Cardiac fibroblast (primary cell): ENCODE measurements at places on chromosomes 2 and 18.
A peak's percentile ranks its signal among the peaks of the same experiment; 100 is the strongest.

DNA sequence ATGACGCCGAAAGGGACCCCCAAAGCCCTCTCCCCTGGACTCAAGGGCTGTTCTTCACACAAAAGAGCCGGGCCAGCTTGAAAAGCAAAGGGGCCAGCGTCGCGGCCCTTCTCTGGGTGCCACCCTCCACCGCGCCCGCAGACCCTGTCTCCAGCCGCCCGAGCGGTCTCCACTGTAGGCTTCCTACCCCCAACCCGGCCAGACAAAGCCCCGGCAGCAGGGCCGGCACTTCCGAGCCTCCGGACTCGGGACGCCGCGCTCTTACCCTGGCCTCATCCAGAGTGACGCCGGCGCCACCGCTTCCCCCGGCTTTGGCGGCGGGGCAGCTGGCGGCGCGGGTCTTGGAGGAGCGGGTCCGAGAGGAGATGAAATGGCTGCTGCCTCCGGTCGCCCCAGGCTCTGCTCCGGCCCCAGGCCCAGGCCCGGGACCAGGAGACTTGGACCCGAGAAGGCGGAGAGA, 603 bp downstream of the ATAD2B start:
- DNase-seq, result peak; percentile 28

GRCh38 chr2:40128796-40129195, 323.1 kb downstream of the SLC8A1 start:
- no peak for DNase-seq

GRCh38 chr18:54023471-54023870, 201.0 kb downstream of the MBD2 start:
- peak; percentile 0 for DNase-seq

DNA sequence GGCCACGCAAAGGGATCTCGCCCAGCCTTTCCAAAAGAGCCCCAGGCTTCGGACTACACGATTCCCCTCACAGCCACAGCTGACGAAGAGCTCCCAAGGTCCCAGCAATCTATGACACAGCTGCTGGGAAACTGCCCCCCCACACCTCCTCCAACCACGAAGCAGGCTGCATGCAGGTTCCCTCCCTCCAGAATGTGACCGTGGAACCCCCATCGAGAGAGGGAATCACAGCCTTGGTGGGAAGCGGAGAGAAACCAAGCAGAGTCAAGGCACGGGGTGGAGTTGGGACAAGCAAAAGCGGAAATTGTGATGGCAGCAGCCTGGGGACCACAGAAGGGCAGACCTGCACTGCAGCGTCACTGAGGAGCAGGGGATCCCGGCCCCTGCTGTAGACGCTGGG, 50.3 kb downstream of the KCNF1 start:
- no peak for DNase-seq

DNA sequence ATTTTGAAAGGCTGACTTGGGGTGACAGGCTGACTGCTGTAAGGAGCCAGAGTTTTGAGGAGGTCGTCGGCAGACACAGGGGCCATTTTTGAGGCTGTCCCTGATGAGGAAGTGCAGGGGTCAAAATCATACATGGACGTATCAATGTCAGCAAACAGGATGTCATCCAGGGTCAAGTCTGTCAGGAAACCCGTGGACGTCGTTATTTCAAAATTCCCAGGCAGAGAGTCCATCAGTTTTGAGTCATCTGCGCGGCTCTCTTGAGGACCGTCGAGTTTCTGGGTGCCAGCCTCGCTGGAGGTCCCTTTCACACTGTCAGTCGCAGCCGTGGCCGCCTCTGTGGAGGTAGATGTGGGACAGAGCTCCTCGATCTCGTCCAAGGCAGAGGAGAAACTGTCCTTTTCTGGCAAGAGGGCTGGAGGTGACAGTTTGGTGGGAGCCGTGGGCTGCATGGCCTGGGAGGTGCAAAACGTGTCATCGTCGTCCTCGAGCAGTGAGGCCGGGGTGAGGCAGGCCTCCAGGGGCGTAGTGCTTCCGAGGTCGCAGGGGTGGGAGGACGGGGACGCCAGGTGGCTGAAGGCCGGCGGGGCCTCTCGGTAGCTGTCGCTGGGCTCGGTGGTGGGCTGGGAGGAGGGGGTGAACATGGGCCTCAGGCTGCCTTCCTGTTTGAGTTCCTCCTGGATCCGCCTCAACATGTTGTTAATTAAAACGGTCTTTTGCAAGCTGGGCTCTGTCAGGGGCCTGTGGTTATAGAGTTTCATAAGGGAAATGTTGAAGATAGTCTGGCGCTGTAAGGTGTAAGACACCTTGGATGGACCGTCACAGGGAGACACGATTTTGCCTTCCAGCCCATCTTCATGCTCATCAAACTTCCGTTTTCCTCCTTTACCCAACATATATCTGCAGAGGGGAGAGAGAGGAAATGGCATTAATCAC, 17.5 kb downstream of the SERTAD2 start:
- no peak for DNase-seq

GRCh38 chr2:26299471-26300101, 46.4 kb upstream of the SELENOI start:
- DNase-seq, result peak; percentile 79

DNA sequence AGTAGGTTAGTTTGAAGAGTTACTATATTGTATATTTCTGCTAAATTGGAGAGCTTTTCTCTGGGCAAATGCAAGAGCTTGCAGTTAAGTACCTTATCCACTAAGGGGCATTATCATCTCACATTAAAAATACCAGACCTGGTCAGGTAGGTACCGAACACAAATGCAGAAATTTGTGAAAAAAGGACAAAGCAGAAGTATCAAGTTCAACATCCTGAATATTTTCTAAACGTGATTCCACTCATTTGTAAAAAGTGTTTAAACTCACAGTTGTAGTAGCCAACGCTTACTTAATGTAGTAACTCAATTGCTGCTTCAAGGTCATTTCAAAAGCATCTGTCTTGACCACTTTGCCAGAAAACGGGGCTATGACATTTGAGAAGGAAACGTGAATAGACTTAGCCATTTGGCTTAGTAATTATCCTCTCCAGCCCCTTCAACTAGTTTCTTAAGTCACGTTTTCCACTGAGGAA, 52.1 kb downstream of the CYRIA start:
- DNase-seq, result peak; percentile 52

GRCh38 chr2:72367530-72368225, 220.0 kb upstream of the CYP26B1 start:
- DNase-seq, result peak; percentile 98

GRCh38 chr2:170030040-170030439, 147.9 kb upstream of the MYO3B start:
- peak; percentile 14 for DNase-seq

GRCh38 chr2:170191166-170191866, 13.4 kb downstream of the MYO3B start:
- DNase-seq, result no peak

GRCh38 chr2:241755166-241755565, 20.7 kb downstream of the D2HGDH start:
- DNase-seq, result no peak

- peak; percentile 19 for DNase-seq
Observed at GRCh38 chr2:10493634-10494281, 45.6 kb upstream of the ODC1 start.

- DNase-seq, result no peak
Observed at GRCh38 chr2:224801360-224801759, 85.2 kb upstream of the CCDC195 start.

- DNase-seq, result no peak
Observed at GRCh38 chr18:13254971-13255927, 36.7 kb downstream of the LDLRAD4 start.

- DNase-seq, result no peak
Observed at GRCh38 chr2:158695305-158695704, 99.8 kb upstream of the DAPL1 start.

GRCh38 chr18:48355276-48356115, 53.7 kb downstream of the ZBTB7C start:
- no peak for DNase-seq

DNA sequence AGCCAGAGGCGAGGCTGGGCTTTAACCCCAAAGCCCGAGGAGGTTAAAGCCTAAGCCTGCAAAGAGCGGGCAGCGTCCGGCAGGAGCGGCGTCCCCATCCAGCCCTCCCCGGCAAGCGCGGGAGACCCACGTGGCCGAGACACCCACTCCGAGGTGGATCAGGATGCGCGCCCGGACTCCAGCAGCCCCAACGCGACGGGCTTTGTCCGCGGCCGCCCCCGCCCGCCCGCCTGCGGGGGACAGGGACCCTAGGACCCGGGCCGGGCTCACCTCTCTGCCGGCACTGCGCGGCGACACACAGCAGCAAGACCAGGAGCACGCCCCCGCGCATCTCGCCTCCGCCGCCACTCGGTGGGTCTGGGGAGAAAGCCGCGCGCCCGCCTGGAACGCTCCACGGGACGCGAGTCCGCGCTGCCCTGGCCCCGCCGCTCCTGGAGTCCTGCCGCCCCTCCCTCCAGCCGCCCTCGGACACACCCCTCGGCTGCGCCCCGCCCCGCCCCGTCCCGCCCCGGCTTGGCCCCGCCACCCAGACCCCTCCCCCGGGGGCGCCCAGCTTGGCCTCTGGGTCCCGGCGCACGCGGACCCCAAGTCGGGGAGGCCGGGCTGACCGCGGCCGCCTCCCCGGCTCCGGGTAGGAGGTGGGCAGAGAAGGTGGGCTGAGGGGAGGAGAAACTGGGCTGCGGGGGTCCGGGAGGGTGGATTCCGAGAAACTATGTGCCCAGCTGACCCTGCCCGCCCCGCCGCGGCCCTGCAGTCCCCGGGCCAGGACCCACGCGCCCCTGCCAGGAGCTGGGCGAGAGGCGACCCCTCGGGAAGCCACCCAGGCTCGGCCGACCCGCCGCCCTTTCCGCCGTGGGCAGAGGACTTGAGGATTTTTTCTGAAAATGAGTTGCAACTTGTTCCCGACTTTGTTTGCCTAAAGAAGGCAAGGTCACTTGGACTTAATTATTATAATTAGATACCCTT, at the start of gene LAMA1:
Gene LAMA1, minus strand, starts transcription at position 408 of the 966 bp plus-strand sequence. Its CDS starts 77 bp downstream, at position 331.
- peak; percentile 51 for DNase-seq

DNA sequence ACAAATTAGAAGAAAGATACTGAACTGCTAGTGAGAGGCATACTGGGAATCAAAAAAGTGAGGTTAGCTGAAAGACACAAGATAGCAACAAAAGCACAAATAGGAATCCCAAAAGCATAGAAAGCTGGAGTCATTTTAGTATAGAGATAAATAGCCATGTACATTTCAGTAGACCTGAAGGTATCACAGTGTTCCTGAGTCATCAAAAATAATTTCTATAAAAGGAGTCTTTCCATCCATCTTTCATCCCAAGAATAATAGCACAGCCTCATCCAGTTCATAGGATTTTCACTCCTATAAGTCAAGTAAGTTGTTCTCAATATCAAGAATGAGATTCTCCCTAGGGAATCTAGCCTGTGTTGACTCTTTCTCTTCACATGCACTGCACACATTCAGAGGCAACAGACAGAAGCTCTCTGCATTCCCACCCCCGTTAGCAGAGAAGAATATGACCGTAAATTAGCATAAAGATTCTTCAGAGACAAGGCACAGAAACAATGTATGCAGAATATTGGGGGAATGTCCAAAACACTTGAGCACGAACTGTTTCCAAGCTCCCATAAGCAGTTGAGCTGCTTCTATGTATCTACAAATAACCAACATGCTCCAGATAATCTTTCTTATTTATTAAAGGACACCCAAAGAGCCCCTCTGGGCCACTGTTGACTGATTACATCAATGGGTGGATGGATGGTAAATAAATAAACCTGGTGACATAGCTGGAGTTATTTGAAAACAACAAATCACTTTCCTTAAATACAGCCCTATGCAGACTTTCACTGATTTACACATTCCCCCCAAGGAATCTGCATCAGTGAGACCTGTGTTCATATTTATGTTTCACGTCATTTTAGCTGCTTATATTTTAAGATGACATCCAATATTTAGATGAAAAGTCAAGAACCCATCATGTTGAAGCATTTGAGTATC, 174.5 kb upstream of the PKDCC start:
- DNase-seq, result no peak

GRCh38 chr18:55455938-55456337, 132.1 kb downstream of the TCF4 start:
- no peak for DNase-seq

GRCh38 chr2:241863536-241863954, 4.9 kb upstream of the PDCD1 start:
- peak; percentile 41 for DNase-seq

- DNase-seq, result no peak
Observed at GRCh38 chr2:10229462-10230099, 73.1 kb upstream of the HPCAL1 start.

- peak; percentile 26 for DNase-seq
Observed at GRCh38 chr2:85222792-85223191, 89.6 kb downstream of the TCF7L1 start.

- DNase-seq, result peak; percentile 32
Observed at GRCh38 chr2:218781691-218782527, at the start of gene CYP27A1. Gene CYP27A1, plus strand, starts transcription at chr2:218782147. Its CDS starts 36 bp downstream, at chr2:218782183.

GRCh38 chr2:65583061-65583460, 150.7 kb upstream of the SPRED2 start:
- no peak for DNase-seq

- no peak for DNase-seq
Observed at GRCh38 chr2:148957023-148957422, 81.5 kb upstream of the LYPD6B start.

DNA sequence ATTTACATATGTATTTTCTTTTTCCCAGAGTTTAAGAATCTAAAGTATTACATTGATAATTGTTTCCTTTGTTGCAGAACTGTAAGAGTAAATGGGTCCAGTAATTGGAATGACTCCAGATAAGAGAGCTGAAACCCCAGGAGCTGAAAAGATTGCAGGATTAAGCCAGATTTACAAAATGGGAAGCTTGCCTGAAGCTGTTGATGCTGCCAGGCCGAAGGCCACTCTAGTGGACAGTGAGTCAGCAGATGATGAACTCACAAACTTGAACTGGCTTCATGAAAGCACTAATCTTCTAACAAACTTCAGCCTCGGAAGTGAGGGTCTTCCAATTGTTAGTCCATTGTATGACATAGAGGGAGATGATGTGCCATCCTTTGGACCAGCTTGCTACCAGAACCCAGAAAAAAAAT, 183.8 kb upstream of the STON1 start:
- DNase-seq, result peak; percentile 91

GRCh38 chr2:64904413-64905329, 84.5 kb upstream of the SLC1A4 start:
- no peak for DNase-seq

DNA sequence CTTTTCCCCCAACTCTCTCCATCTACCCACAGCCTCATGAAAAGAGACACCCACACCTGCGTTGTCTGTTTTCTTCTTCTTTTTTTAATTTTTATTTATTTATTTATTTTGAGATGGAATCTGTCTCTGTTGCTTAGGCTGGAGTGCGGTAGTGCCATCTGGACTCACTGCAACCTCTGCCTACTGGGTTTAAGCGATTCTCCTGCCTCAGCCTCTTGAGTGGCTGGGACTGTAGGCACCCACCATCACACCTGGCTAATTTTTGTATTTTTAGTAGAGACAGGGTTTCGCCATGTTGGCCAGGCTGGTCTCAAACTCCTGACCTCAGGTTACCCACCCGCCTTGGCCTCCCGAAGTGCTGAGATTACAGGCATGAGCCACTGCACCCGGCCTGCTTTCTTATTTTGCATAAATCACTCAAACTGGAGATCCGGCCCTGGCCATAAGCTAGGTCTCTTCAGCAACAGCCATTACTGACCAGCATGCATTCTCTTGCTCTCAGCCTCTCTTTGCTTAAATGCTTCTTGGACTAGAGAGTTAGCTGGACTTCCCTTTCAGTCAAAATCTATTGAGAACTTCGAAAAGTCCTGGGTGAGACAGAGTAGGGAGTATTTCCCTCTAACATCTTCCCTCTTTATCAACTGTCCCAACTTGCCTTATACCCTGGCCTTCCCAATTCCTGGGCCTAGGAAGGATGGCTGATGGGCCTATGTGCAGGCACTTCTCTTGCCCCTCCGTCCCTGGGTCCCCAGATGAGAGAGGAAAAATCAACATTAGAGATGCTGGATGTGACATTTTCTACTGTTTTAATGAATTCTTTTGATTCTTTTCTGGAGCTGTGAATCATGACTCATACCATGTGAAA, 27.3 kb downstream of the MYCN start:
- no peak for DNase-seq

GRCh38 chr2:148586522-148587128, 57.9 kb upstream of the EPC2 start:
- DNase-seq, result no peak
